ENCODE measurements at places on chromosomes 1 and 21.

DNA sequence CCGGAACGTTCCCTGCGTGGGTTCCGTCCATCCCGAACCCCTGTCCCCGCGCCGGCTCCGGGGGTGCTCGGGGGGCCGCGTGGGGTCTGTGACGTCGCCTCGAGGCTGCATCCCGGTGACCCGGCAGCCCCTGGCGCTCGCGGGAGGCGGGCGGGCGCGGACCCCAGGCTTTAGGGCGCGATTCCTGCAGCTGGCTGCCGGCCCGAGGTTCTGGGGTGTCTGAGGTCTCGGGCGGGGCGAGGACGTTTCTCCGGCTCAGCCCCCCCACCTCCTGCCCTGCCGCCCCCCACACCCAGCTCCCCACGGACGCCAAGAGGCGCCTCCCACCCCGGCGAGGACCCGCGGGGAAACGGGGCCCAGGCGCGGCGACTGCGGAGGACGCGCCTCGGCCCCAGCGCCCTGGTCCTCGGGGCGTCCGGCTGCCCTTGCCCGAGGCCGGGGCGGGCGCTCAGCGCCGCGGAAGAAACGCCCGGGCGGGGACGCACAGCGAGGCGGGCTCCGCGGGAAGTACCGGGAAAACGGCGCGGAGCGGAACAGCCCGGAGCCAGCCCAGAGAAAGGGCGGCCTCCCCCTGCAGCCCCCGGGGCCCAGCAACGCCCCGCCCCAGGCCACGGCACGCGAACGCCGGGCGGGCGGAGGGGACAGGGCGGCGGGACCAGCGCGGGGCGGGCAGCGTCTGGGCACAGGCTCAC is 1.3 kb upstream of the PCBP3 start:
- DNase-seq = no peak

DNA sequence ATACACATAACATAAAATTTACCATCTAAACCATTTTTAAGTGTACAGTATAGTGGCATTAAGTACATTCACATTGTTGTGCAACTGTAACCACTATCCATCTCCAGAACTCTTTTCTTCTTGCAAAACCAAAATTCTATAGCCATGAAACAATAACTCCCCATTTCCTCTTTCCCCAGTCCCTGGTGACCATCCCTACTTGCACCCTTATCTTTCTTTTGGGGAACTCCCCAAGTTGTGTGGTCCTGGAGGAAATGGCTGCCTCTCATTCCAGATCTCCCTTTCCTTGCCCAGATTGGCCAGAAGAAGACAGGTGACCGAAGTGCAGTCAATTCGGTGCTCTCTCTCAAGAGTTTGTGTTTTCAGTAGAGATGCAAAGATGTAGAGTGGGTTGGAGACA is 389.6 kb upstream of the C1orf87 start:
- DNase-seq = no peak

DNA sequence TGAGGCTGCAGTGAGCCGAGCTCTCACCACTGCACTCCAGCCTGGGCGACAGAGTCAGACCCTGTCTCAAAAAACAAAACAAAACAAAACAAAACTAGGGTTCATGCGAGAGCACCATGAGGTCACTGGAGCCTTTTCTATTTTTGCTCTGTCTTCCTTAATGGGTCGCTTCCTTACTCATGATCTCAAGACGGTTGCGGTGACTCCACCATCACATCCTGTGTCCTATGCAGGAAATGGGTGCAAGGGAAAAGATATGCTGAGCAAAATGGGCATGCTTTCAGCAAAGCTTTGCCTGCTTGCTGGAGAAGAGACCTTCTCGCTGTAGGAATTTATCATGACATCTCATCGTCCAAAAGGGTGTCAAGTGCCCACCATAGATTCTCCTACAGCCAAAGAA is 36.4 kb downstream of the WNT9A start:
- no peak for DNase-seq

- DNase-seq = no peak
Observed at GRCh38 chr1:197439708-197440280, 171.7 kb downstream of the CRB1 start.

DNA sequence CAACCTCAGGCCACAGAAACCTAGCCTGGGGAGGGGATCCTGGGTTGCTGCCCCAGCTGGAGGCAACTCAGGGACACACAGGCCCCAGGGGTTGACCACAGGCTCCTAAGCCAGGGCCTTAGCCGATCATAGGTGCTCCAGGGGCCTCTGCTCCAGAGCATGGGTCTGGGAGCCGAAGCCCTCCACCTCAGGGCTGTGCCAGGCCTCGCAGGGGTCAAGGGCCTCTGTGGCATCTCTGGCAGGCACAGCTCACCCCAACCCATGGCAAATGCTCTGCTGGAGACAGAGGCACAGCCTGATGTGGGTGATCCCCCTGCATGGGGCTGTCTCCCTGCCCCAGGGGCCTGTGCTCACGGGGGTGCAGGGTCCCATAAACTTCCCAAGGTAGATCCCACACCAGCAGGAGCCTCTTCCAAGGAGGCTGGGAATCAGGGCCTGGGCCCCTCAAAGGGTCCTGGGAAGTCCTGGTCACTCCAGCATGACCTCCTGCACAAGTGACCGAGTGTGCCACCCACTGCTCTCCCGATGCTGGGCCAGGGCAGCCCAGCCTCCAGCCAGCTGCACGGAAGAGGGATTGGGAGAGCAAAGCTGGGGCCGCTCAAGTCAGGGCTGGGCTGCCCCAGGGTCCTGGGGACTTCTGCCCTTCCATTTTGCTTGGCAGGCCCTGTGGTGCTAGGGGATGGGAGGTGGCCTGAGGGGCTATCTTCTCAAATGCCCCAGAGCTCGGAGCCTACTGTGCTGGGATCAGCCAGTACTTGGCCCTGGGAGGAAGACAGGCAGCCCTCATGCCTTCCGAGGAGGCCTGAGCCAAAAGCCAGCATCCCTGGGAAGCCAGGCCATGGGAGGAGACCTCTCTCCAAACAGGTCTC is 22.2 kb upstream of the PRSS38 start:
- no peak for DNase-seq

DNA sequence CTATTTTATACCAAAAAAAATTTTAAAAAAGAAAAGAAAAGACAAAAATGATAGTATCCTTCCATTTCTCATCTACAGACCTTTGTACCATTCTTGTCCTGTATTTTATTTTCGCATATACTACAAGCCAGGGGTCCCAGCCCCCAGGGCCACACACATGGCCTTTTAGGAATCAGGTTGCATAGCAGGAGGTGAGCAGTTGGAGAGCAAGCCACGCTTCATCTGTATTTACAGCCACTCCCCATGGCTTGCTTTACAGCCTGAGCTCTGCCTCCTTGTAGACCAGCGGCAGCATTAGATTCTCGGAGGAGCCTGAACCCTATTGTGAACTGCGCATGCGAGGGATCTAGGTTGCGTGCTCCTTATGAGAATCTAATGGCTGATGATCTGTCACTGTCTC is 39.8 kb downstream of the RASSF5 start:
- DNase-seq = no peak

GRCh38 chr1:119711804-119712341 is at the start of gene PHGDH:
PHGDH (plus strand) TSS chr1:119711934; CDS start chr1:119712023, 89 bp downstream.
- DNase-seq = no peak

DNA sequence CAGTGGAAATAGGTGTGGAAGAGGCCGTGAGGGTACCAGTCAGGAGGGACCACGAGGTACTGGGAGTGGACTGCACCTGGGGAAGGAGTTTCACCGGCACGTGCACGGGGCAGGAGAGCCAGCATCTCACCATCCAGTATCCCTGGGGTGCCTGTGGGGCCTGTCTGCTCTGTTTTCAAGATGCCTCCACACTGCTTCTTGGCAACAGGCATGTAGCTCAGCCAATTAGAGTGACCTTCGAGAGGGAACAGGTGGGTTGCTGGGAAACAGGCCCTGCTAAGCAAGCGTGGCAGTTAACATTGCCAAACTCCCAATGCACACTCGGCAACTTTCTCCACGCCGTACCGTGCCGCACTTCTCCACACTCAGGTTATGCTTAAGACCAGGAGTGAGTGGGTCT is 17.7 kb downstream of the KCNC4 start:
- DNase-seq = no peak

- no peak for DNase-seq
Observed at GRCh38 chr1:52767596-52768280, 41.5 kb downstream of the ZYG11B start.

DNA sequence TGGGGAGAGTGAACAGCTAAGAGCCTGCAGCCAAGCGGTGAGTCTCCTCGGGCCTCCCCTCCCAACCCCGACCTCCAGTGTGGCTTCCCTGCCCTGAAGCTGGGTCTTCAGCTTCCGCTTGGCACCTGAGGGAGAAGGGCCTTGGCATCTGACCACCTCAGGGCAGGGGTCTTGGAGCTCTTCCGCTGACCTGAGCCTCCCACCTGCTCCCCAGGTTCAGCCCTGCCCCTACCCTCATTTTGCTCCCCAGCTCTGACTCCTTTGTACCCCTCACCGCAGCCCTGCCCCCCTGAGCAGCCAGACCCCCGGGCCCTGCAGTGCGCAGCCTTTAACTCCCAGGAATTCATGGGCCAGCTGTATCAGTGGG is 4.9 kb downstream of the ADAMTSL4 start:
- DNase-seq = no peak

DNA sequence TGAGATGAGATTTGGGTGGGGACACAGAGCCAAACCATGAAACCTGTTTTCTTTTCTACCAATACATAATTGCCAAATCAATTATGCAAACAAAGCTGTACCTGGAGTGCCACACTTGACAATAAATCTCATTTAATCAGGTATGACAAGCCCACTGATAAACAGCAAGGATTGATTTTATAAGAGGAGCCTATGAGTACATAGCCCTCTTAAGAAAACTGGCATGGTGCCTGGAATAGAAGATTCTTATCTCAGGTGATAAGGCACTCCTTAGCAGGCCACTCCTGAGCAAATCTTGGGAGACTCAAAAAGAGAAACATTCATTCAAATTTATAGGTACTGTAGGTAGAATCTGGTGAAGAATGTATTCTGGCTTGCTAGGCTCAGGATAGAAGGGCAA is 28.6 kb upstream of the PDE4B start:
- DNase-seq = no peak

DNA sequence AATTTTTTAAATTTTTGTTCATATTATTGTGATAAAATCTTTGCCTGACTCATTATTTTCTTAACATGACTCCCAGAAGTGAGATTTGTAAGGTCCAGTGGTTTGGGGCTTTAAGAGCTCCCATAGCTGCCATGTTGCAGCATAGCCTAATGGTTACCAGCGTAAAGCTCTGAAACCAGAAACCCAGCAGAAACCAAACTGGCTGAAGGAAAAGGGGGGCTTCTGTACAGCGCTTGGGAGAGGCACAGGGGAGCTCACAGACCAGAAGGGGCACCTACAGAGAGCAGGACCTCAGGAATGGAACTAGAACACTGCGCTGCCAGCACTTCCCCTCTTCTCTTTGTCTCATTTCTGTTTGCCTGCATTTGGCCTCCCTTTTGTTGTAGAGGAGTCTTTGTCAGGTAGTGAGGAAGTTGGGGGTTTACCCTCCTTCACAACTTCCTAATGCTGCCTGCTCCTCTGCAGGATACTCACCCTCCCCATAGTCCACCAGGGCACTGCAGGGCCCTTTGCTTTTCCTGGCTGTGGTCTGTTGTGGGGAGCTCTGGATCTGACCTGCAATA is 2.6 kb upstream of the PYCR2 start:
- no peak for DNase-seq

DNA sequence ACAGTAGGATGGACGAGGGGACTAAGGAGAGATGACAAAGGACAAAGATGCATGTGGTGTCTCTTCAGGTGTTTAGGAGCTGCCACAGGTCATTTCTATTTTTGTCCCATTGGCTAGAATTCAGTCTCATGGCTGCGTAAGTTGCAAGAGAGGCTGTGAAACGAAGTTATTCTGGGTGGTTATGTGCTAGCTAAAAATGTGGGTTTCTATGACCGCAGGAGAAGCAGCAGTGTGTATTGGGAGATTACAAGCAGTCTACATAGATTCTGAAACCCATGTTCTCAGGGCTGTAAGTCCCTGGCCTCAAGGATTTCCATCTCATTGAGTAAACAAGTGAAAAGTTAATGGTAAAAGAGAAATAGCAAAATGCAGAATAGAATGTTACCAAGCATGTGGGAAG is 110.7 kb downstream of the SPATA46 start:
- DNase-seq = no peak

DNA sequence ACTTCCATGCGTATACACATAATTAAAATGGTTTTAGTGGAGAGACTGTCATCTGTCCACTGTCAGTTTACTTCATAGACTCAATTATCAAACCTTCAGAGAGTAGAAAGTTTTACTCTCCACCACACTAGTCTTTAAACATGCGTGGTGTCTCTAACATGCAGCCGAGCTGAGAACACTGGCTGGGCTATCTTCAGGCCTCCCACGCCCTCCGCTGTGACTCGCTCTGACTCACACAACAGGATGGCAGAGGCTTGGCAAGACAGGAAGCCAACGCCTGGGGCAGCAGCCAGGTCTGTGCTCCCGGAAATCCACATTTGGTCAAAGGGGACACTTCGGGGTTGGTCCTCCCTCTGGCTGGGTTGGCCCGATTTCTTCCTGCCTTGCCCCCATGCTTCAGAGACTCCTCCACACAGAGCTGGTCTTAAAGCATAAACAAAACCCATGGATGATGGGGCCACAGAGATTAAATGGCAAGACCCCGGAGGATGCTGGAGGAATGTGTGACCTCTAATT is 22.7 kb upstream of the IFNGR2 start:
- peak; percentile 68 for DNase-seq

GRCh38 chr1:155008015-155008941 is 5.7 kb downstream of the ZBTB7B start:
- no peak for DNase-seq

- DNase-seq = no peak
Observed at GRCh38 chr1:236058141-236058934, 6.6 kb downstream of the NID1 start.

Data from stimulated activated CD8-positive, alpha-beta memory T cell treated with anti-CD3 and anti-CD28 coated beads, Interleukin-4, amount 100 ng/mL, for 1 hour (primary cell).